Uterus (tissue), 4 donors: ENCODE measurements at places on chromosomes 12 and 14. TPM values are rescaled to one million over a fixed set of nuclear protein-coding genes. Genes with fewer than 3 reads are reported as not detected.

- no peak for DNase-seq
Observed at GRCh38 chr14:100222224-100223093, 16.5 kb upstream of the YY1 start.

The VRTN gene
- total RNA-seq, result not detected

- no peak for DNase-seq
Observed at GRCh38 chr14:68146818-68147217, 327.2 kb downstream of the RAD51B start.

DNA sequence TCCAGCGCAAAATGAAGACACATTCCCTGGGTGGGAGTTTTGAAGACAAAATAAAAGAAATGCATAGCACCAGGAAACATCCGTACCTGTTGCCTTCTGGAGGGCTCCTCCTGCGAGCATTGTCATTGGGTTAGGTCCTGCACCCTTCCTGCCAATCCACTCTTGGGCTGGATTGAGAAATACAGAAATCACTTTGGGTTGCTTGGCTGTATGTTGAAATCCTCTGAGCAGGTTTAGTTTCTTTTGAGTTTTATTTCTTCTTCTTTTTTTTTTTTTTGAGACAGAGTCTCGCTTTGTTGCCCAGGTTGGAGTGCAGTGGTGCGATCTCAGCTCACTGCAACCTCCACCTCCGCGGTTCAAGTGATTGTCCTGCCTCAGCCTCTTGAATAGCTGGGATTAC lies 67.6 kb downstream of the ARF6 start:
- no peak for DNase-seq

The NAA25 gene
- 57.4 TPM for total RNA-seq

The TMEM116 gene
- 1.2 TPM for total RNA-seq

GRCh38 chr14:34615507-34615906 lies 14.4 kb downstream of the SNX6 start:
- no peak for DNase-seq

GRCh38 chr12:46218322-46219095 lies 50.3 kb downstream of the SLC38A1 start:
- no peak for DNase-seq

The RHEBL1 gene
- not detected for total RNA-seq

DNA sequence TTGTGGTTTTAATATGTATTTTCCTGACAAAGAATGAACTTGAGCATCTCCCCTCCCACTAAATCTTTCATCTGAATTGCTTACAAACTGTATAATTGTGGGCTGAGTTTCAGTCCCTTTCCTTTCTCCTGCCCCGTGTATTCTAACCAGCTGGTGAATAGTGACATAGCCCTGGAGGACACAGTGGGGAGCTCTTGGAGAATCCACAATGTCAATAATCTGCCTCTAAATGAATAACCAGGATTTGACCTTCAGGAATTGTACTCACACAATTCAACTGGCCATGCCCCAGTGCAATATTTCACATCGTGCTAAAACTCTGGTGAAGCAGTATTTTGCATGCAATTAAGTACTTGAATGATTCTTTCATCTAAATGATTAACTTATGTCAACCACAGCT lies 177.2 kb downstream of the C12orf42 start:
- no peak for DNase-seq
